ENCODE measurements at places on chromosomes 4 and X. TPM values are rescaled to one million over a fixed set of nuclear protein-coding genes. Genes with fewer than 3 reads are reported as not detected.

The HTN3 gene
- not detected for polyA plus RNA-seq

The CHRDL1 gene
- 18.3 TPM for polyA plus RNA-seq

The GRPEL1 gene
- polyA plus RNA-seq = 84.9 TPM

The SERTM2 gene
- polyA plus RNA-seq = 0.22 TPM

The TMEM150C gene
- polyA plus RNA-seq = 22.9 TPM

The CT45A8 gene
- polyA plus RNA-seq = not detected

The AKAP14 gene
- polyA plus RNA-seq = not detected

The TEX11 gene
- not detected for polyA plus RNA-seq

The USP17L25 gene
- not detected for polyA plus RNA-seq

The GUF1 gene
- polyA plus RNA-seq = 17.8 TPM

The RASSF6 gene
- 4.7 TPM for polyA plus RNA-seq

All from kidney (tissue), 22 donors.